ENCODE measurements at places on chromosomes 5 and 9.

DNA sequence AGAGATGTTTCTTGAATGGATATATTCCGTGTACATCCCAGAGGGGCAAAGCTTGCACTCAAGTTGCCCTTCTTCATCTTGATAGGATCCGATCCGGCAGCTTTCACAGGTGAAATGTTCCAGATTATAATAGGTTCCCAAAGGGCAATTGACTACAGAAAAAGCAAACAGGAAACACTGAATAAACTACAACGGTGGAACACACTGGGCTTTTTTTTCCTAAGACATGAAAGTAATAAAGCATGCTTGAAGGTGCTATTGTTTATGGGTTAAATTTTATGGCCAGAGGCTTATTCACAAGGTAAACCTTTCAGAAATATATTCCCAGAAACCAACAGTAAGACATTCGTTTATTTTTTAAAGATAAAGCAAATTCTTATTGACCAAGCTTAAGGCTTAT, 110.6 kb downstream of the SVEP1 start:
- DNase-seq, result no peak

GRCh38 chr5:79295029-79295428, 59.1 kb downstream of the JMY start:
- no peak for DNase-seq

- DNase-seq, result no peak
These were observed 2.9 kb upstream of the ZMYND19 start for GRCh38 chr9:137593176-137593575.

DNA sequence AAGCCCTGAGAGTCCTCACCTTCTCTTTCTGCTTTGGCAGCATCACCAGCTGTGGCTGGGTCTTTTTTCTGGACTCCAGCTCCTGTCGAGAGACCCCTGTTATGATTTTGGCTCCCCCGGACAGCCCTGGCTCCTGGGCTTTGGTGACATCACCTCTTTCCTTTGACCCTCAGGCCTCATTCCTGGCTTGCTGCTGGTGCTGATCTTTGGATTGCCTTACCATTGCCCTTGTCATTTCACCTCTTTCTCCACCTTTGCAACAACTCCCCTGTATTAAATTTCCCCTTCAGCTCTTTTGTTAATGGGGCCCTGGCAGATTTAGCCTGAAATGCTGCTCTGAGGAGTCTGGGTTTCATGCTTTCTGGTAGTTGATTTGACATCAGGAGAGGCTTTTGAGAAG, 322.8 kb downstream of the ZSWIM6 start:
- no peak for DNase-seq

- peak; percentile 48 for DNase-seq
These were observed 49.1 kb downstream of the PTCD2 start for GRCh38 chr5:72369301-72369700.

GRCh38 chr9:120698766-120699165, 15.5 kb downstream of the MEGF9 start:
- DNase-seq, result no peak

DNA sequence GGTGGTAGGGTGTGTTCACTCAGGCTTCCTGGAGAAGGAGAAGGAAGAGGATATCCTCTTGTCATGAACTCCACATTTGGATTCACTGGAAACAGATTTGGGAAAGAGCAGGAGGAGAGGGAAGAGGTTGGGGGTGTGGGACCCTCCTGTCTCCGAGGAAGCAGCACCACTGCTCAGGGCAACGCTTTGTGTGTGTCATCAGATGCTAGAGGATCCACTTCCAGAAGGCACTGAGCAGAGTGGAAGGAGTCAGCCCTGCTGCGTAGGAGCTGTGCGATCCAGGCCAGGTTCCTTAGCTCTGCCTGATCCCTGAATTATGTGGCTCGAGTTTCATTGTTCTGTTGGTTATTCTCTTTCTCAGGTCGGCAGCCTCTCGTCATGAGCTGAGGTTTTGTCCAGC, 37.3 kb upstream of the TJP2 start:
- no peak for DNase-seq

DNA sequence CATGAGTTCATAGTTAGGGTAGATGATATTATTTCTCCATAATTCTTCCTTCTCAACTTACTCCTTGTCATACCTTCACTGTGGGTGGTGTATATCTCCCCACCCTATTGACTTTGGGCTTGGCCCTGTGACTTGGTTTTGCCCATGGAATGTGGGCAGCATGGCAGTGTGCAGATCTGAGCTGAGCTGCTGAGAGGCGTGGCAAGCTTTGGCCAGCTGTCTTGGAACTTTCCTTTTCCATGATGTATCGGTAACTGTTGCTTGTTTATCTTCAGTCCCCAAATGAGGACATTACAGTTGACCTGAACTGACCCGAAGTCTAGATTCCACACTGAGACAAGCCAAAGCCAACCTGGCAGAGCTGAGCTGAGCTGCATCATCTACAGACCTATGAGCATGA, 70.4 kb downstream of the RALGPS1 start:
- DNase-seq, result no peak

DNA sequence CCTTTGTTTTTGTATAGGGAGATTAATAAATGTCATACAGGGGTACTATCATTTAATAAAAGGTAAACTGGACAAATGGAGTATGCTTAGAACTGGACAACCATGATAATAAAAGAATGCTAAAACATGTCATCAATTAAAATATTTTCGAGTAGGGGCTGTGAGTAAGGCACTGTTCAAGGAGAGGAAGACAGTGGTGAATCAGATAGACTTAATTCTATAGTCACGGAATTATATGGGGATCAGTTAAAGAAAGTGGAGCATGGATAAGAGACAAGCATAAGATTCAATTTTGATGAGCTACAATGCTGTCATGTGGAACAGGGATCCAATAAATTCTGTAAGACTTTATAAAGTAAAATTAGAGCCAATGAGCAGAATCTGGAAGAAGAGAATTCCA, 104.5 kb downstream of the HMHB1 start:
- no peak for DNase-seq

- DNase-seq, result no peak
These were observed 133.8 kb upstream of the MOCS2 start for GRCh38 chr5:53243403-53243802.

- no peak for DNase-seq
These were observed 19.9 kb downstream of the GDA start for GRCh38 chr9:72169178-72169577.
